ENCODE measurements at places on chromosomes 12 and 14. TPM values are rescaled to one million over a fixed set of nuclear protein-coding genes. Genes with fewer than 3 reads are reported as not detected.

The ANKRD33 gene
- not detected for total RNA-seq

The SSPN gene
- total RNA-seq, result 76.4 TPM

The KRT82 gene
- total RNA-seq, result not detected

The RTL1 gene
- not detected for total RNA-seq

GRCh38 chr12:13592063-13592942 is 389.1 kb downstream of the GRIN2B start:
- no peak for DNase-seq

GRCh38 chr12:107302649-107303341 is 209.4 kb upstream of the CRY1 start:
- H3K36me3 ChIP-seq, result no peaks in the 10 kb centered on the region
- H3K4me1 ChIP-seq, result no peaks in the 10 kb centered on the region
- peaks cover 4% of the 10 kb centered on the region for H3K27me3 ChIP-seq
- H3K4me3 ChIP-seq, result no peak overlapping the region
- no peak for DNase-seq

DNA sequence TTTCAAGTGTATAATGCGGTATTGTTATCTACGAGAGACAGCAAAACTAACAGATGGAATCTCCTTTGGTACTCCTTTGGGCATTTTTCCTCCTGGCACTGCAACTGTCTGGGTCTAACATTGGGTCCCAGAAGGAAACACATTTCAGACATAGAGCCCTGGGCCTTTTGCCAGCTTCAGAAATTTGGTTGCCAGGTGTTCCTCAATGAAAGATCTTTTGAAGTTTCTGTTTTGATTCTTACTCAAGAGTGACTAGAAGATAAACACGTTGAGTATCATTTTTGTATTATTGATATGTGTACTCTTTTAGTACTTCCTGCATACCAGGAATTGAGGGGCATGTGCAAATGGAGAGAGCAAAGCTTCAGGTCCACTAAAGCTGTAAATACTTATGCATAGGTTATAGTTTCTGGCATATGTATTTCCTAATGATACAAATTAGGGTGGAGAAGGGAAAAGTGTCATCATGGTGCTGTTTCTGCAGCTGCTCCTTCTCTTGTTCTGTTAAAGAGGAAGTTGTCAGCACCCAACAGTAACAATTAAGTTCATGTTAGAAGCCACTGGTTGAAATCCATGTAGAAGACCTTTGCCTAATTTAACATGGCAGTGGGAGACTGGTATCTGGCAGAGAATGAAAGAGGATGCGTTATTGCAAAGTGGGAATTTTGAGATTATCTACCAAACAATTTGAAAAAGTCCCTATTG is 53.5 kb downstream of the SLC38A6 start:
- peaks cover 13% of the 10 kb centered on the region for H3K4me1 ChIP-seq
- no peaks in the 10 kb centered on the region for H3K36me3 ChIP-seq
- no peak overlapping the region for H3K27ac ChIP-seq
- DNase-seq, result no peak
- H3K27me3 ChIP-seq, result no peaks in the 10 kb centered on the region

DNA sequence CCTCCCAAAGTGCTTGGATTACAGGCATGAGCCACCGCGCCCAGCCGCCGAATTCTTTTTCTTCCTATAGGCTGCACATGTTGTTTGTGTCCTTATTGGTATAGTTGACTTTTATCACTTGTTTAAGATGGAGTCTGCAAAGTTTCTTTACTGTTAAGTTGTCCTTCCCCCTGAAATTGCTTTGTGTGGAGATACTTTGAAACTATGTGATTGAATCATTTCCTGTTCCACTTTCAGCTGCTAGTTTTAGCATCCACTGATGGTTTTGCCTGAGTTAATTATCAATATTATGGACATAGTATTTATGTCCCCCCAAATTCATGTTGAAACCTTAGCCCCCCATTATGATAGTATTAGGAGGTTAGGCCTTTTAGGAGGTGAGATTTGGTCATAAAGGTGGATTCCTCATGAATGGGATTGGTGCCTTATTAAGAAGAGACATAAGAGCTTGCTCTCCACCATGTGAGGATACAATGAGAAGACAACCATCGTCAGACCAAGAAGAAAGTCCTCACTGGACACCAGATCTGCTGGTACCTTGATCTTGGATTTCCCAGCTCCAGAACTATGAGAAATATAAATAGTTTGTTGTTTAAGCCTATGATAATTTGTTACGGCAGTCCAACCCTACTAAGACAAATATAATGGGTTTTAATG is 34.9 kb downstream of the PPHLN1 start:
- no peak for DNase-seq
- no peak overlapping the region for H3K4me3 ChIP-seq
- H3K36me3 ChIP-seq, result no peaks in the 10 kb centered on the region
- H3K4me1 ChIP-seq, result peaks cover 10% of the 10 kb centered on the region

DNA sequence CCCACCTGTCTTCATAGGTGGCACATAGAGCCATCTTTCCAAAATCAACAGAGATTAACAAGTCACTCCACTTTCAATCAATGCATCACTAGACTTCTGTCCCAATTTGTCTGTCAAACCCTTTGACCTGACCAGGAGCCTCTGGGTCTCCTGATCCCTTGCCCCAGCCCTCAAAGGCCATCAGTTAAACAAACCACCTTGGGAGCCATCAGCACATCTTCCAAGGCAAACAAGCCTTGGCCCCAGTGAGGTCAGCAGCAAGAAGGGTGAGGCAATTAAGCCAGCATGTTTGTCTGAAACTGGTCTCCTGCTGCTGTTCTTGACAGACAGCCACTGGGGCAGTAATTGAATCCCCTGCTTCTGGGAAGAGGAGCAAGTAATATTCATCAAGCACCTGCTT is 742.8 kb upstream of the TBX3 start:
- no peaks in the 10 kb centered on the region for H3K4me1 ChIP-seq
- no peak overlapping the region for H3K27ac ChIP-seq
- DNase-seq, result no peak
- H3K36me3 ChIP-seq, result no peaks in the 10 kb centered on the region
- no peak overlapping the region for H3K4me3 ChIP-seq
- no peaks in the 10 kb centered on the region for H3K27me3 ChIP-seq

GRCh38 chr14:52352061-52352491 is 38.0 kb downstream of the PTGER2 start:
- no peak overlapping the region for H3K4me3 ChIP-seq
- H3K27me3 ChIP-seq, result no peaks in the 10 kb centered on the region
- H3K27ac ChIP-seq, result no peak overlapping the region
- no peaks in the 10 kb centered on the region for H3K36me3 ChIP-seq
- peaks cover 38% of the 10 kb centered on the region for H3K4me1 ChIP-seq
- no peak for DNase-seq

DNA sequence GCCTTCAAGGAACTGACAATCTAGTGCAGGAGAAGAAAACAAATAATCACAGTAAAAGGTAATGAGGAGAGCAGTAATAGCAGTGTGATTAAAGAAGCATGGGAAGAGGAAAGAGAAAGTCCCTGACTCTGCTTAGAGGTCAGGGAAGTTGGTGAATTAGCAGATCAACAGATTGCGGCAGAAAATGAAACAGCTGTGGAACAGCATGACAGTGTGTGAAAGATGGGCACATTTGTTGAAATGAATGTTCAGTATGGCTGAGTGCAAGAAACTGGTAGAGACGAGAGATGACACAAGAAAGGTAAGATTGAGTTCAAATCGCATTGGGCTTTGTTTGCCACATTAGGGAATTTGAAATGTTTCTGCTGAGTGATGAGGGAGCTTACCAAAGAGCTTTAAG is 63.7 kb upstream of the RASSF8 start:
- H3K27ac ChIP-seq, result no peak overlapping the region
- no peak overlapping the region for H3K4me3 ChIP-seq
- no peaks in the 10 kb centered on the region for H3K27me3 ChIP-seq
- no peaks in the 10 kb centered on the region for H3K36me3 ChIP-seq

Data from heart right ventricle (tissue), 16 donors.